ENCODE measurements at places on chromosomes 12 and 14. TPM values are rescaled to one million over a fixed set of nuclear protein-coding genes. Genes with fewer than 3 reads are reported as not detected.

The AQP2 gene
- not detected for total RNA-seq

The GLT8D2 gene
- not detected for total RNA-seq

The NYNRIN gene
- not detected for total RNA-seq

The FICD gene
- 3.6 TPM for total RNA-seq

The RNASE7 gene
- total RNA-seq, result not detected

The MUCL1 gene
- total RNA-seq, result not detected

The CATSPERB gene
- 2.5 TPM for total RNA-seq

The SLCO1B1 gene
- total RNA-seq, result not detected

The TAS2R50 gene
- 1.7 TPM for total RNA-seq

The LARP4 gene
- 80.7 TPM for total RNA-seq

Data from activated T-helper 17 cell treated with anti-CD3 and anti-CD28 coated beads, Interleukin-2, amount 50 U/mL, for 72 hours (primary cell).